NCI-H526 (cell line): ENCODE measurements at places on chromosomes 5 and 9.
A peak's percentile ranks its signal among the peaks of the same experiment; 100 is the strongest.

GRCh38 chr9:137672907-137673791 is 54.3 kb downstream of the EHMT1 start:
- DNase-seq, result peak; percentile 63

DNA sequence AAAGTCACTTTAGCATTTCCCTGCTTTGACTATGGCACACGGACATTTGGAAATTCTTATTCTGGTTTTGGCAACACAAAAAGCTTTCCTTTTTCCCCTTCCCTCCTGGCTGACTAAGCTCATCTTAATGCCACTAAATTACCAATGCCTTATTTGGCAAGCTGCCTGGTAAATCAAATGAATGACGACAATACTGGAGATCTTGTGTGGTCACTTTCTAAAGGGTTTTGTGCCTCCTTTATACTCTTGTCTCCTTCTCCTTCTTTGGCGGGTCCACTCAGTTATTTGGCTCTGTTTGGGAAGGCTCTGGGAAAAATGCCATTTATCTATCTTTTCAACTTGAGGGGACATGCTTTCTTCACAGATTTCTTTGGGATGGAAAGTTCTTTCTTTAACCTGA is 34.9 kb downstream of the SH3GL2 start:
- no peak for DNase-seq

DNA sequence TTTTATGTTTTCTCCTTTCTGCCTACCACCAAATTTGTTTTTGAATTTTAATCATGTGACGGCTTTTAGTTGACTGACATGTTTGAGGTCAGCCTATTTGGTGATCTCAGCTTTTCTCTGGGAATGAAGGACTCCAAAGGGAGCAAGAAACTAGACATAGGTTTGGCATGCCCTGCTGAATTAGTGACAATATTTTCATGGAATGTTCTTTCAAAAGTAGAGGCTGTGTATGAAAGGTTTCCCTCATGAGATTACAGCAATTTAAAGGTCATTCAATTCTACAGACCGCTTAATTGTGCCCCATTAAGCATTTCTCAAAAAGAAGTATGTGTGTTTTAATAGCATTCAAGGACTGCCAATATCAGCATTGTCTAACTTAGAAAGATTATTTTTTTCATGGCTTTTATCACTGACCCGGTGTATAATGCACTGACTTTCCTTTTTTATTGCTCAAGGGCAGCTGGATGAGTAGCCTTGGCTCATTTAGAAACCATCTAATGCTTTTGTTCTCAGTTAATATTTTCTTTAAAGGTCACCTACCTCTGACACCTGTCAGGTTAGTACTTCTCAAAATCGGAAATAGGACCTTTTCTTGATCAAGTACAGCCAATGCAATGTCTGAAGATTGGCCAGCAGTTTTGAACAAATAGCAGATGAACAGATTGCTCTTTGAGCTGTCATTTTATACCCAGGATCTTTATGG is 8.1 kb upstream of the MLLT3 start:
- no peak for DNase-seq

DNA sequence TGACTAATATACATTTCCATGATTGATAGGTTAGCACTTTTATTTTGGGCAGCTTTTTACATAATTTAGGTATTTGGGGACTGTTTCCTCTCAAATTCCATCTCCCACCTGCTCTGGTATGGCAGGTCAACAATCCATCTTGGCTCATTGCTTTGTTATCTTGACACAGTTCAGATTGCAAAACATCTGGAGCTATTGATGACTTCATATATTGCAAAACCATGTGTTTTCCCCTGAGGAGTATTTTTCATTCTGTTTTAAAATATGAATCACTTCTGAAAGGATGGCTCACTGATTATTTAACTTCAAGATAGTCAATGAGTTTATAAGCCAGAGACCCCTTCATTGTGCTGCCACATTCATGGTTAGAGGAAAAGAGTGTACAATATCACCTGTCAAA is 1206.0 kb upstream of the C9orf72 start:
- no peak for DNase-seq

DNA sequence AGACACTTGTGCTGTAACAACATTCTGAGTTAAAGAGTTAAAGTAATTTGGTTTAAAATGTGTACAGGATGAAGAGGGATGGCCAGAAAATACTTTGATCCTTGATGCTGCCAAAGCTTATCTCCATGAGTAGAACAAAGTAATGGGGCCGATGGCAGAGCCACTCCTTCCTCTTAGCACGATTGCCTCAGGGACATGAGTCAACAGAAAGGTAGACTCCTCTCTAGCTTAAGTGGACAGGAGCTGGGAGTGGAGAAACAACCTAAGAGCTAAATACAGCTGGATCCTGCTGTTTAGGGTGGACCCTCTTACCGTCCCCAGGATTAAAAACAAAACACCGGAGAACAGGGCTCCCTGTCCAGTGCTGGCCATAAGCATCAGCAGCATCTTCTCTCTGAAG is 267.3 kb downstream of the IRX1 start:
- DNase-seq, result no peak

DNA sequence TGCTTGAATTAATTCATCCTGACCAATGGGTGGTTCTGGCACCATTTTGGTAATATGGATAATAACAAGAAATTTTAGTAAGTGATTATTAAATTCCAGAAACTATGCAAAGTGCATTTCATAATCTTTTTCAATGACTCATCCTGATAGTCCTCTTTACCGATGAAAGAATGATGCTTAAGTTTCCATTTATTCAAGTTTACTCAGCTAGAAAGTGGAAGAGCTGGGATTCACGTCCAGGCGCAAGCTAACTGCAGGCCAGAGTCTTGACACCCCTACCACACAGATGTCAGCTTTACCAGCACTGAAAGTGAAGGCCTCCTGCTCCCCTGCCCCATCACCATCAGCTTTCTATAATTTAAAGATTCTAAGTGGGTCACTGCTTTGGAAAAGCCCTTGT is 493.5 kb upstream of the WWC1 start:
- DNase-seq, result no peak

- DNase-seq, result no peak
Observed at GRCh38 chr5:91026466-91026865, 356.7 kb downstream of the ARRDC3 start.

DNA sequence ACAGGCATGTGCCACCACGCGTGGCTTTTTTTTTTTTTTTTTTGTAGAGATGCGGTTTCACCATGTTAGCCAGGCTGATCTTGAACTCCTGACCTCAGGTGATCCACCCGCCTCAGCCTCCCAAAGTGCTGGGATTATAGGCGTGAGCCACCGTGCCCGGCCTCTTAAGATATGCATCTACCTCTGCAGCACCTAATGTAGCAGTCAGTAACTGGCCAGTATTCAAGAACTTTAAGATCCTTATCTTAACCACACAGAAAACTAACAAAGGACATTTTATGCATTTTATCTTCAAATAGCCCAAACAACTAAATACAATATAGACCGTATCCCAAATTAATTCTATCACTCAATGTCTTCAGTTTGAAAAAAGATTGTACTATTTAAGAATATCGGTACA is 618.7 kb downstream of the TLE1 start:
- DNase-seq, result no peak

DNA sequence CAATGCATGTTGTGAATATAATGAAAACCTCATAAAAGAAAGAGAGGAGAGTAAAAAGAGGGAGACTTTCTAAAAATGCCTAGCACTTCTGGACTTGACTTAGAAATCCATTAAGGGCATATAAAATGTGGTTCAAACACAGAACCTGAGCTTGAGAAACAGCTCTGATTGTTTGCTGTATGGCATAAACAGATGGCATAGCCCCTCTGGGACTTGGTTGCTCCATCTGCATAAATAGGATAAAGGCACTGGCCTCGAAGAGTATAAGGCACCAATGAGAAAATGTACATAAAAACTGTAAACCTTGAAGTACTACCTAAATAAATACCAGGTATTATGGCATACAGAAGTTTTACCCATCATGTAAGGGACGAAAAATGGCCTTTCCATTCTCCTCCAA is 23.8 kb downstream of the MRPS27 start:
- DNase-seq, result no peak

GRCh38 chr5:57435701-57436134 is 46.9 kb downstream of the ACTBL2 start:
- DNase-seq, result no peak

DNA sequence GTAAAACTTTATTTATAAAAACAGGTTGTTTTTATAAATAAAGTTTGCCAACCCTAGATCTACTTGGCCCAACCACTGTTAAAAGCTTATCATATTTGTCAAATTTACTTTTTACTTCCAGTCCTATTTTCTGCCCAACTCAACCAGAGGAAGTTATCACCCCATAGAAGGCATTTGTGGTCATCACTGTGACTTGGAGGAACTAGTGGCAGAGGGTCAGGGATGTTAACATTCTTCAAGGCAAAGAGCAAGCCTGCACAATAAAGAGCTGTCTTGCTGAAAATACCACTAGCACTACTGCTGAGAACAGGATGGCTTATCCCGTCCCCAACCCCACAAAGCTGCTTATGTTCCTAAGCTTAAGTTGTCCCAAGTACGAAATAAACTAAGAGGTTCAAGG is 22.3 kb downstream of the TTC33 start:
- no peak for DNase-seq

- no peak for DNase-seq
Observed at GRCh38 chr9:35106343-35106730, 3.4 kb upstream of the STOML2 start.

DNA sequence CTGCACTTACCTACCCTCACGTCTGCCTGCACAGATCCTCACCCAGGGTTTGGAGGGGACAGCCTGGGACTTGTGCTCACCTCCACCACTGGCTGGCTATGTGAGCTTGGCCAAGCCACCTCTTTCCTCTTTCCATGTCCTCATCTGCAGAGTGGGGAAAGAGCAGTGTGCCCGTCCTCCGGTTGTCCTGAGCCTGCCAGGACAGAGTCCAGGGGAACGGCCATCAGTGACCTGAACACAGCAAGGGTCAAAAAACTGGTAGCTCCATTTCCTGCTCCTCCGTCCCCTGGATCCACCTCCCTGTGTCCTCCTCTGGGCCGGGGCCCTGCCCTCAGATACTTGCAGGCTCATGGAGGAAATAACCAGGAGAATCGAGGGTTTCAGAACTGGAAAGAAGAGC is 187.7 kb downstream of the OLFM1 start:
- DNase-seq, result no peak

DNA sequence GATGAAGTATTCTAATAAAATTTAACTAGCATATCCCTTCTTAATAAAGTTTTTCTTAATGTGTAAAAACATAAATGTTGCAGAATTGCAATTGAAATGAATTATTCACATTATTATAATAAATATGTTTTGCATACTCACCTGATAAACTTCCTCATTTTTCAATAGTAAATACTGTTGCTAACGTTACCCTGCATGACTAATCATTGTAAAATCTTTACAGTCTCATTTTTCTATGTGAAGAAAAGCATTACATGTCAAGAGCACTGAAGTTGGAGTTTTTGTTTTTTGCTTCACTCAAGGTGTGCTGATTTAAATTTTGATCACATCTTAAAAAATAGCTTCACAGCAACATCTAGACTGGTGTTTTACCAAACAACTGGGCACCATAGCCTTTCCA is 157.2 kb upstream of the CDH18 start:
- DNase-seq, result no peak

- DNase-seq, result no peak
Observed at GRCh38 chr9:98644011-98644410, 64.7 kb downstream of the GABBR2 start.

DNA sequence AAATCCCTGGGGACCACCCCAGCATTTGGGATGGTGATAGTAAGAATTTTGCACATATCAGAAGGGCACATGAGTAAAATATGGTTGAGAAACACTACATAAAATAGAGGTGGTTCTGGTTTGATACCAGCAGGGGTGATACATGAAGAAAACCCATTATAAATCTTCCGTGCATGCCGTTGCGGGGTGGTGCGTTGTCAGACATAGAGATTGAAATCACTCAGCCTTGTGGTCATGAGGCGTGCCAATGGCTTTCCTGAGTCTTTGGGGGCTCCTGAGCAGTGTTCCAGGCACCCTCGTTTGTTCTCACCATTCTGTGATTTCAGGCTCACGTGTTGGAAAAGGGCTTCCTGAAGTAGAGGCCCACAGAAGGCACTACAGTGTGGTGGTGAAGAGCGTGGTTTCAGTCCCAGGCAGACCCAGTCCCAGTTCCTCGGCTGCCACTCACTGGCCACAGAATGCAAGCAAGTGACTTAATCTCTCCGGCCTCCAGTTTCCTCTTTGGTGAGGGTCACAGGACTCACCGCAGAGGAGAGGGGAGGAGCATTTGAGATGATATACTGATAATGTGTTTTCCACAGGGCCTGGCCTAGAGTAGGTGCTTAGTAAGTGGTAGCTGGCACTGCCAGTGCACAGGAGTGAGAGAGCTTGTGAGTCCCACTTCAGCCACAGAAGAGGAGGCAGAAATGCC is 20.5 kb upstream of the GLRX start:
- no peak for DNase-seq

GRCh38 chr5:135615581-135616260 is 36.9 kb upstream of the CXCL14 start:
- peak; percentile 57 for DNase-seq

- no peak for DNase-seq
Observed at GRCh38 chr9:4812858-4813257, 20.1 kb downstream of the RCL1 start.
